Endothelial cell (in vitro differentiated cells): ENCODE measurements at places on chromosomes 3 and 15. TPM values are rescaled to one million over a fixed set of nuclear protein-coding genes. Genes with fewer than 3 reads are reported as not detected.

ZBTB20 gene
- total RNA-seq, result 4.2 TPM

SUSD5 gene
- 3.9 TPM for total RNA-seq

GP9 gene
- total RNA-seq, result 1.5 TPM

CYP1A2 gene
- not detected for total RNA-seq

SORD gene
- total RNA-seq, result 16.9 TPM

P3H2 gene
- total RNA-seq, result 1.5 TPM

TATDN2 gene
- 41.2 TPM for total RNA-seq

P2RY14 gene
- 0.21 TPM for total RNA-seq

CIDEC gene
- not detected for total RNA-seq

DNA sequence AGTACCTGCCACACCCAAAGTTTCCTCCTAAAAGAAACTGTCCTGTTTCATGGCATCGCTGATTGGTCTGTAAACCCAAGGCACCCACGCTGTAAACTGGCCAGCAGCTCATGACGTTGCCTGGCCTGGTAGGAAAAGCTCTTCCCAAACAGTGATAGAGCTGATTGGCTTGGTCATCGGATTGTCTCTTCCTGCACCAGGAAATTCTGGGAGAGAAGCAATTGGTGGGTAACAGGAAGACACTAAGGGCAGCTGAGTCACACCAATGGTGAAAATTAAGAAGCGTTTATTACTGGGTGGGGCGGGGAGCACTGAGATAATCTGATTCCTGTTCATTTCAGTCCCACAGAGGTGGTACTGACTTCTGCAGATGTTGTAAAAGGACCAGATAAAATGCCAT is 31.0 kb downstream of the KLHL6 start:
- no peak for DNase-seq
- peaks cover 29% of the 10 kb centered on the region for H3K4me1 ChIP-seq
- H3K4me3 ChIP-seq, result peak overlapping the region; percentile 12
- no peak overlapping the region for H3K27ac ChIP-seq
- peaks cover 71% of the 10 kb centered on the region for H3K36me3 ChIP-seq
- H3K27me3 ChIP-seq, result peaks cover 11% of the 10 kb centered on the region

DNA sequence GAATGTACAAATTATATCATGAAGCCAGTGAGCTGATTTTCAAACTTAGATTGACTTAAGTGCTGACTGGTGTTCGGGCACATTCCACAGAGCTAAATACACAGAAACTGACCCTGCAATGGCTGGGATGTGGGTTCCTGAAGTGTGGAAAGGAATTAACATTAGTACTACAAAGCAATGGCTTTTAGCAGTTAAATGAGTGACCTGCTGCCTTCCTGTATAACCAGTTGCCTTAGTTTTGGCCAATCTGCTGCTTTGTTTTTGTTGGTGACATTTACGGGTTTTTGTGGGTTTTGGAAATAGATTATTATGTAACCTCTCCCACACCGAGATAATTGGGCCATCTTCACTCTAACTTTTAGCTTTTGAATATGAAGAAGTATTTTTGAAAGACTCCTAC is 2.4 kb upstream of the SKIC8 start:
- H3K4me1 ChIP-seq, result peaks cover 6% of the 10 kb centered on the region
- no peaks in the 10 kb centered on the region for H3K36me3 ChIP-seq
- no peaks in the 10 kb centered on the region for H3K27me3 ChIP-seq
- DNase-seq, result no peak
- H3K27ac ChIP-seq, result no peak overlapping the region

GRCh38 chr3:146465693-146466465 is 3.5 kb downstream of the PLSCR2 start:
- DNase-seq, result no peak
- H3K27me3 ChIP-seq, result no peaks in the 10 kb centered on the region
- no peaks in the 10 kb centered on the region for H3K4me1 ChIP-seq
- H3K4me3 ChIP-seq, result no peak overlapping the region
- H3K27ac ChIP-seq, result no peak overlapping the region
- H3K36me3 ChIP-seq, result no peaks in the 10 kb centered on the region

- no peak overlapping the region for H3K4me3 ChIP-seq
- H3K27me3 ChIP-seq, result no peaks in the 10 kb centered on the region
- H3K4me1 ChIP-seq, result no peaks in the 10 kb centered on the region
Measured at GRCh38 chr15:94026458-94027304, 204.7 kb upstream of the MCTP2 start.

- H3K4me3 ChIP-seq, result no peak overlapping the region
- DNase-seq, result no peak
- H3K27me3 ChIP-seq, result no peaks in the 10 kb centered on the region
- H3K36me3 ChIP-seq, result no peaks in the 10 kb centered on the region
Measured at GRCh38 chr3:173257797-173258196, 116.8 kb upstream of the SPATA16 start.

DNA sequence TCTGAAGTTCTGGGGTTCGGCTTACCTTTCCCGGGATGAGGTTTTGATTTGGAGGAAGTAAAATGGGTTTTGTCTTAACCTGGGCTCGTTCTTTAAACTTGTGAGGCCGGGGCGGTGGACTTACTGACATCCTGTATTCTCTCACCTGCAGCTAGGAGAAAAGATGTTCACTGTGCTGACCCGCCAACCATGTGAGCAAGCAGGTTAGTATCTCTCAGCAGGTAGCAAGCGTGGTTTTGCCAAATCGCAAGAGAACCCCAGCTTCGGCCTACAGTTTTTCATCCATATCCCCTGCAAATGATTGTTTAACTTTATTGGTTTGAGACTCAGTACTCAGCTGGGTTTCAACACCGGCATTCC is 891 bp downstream of the ENTPD3 start:
- no peak overlapping the region for H3K27ac ChIP-seq
- H3K27me3 ChIP-seq, result peaks cover 8% of the 10 kb centered on the region
- no peaks in the 10 kb centered on the region for H3K4me1 ChIP-seq

DNA sequence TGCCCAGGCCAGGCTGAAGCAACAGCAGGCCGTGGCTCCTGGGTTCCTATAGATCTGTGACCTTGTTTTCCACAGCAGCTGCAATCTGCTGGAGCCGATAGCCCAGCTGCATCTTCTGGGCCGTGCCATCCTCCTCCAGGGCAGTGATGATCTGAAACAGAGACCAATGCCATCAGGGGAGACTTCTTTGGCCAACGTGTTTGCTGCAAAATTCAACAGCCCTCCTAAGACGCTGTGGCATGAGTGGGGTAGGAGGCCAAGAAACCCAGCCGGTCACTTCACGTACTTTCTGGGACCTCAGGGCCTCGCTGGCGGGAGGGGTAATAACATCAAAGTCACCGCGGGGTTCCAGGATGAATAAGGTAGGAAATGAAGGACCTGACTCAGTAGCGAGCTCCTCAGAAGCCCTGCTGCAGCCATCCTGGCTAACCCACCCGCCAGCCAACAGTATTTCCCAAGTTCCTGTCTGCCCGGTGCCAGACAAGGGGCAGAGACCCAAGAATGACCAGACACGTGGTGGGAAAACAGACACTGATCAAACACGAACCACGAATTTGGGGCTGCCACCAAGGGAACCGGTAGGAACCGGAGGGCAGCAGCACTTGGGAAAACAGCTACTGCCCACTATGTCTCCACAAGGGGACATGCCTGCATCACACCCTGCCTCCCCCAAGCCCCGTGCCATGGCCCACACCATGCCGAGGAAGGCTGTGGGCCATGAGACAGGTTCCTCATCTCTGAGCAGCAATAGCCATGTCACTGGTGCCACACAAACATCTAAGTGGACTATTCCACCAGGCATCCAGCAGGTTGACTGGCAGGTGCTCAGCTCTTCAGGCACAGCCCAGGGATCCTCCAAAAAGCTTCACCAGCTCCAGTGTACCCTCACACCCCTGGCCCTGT is 25.2 kb downstream of the PLXNB1 start:
- H3K4me3 ChIP-seq, result no peak overlapping the region
- H3K4me1 ChIP-seq, result peaks cover 10% of the 10 kb centered on the region
- DNase-seq, result peak; percentile 1
- no peak overlapping the region for H3K27ac ChIP-seq
- peaks cover 4% of the 10 kb centered on the region for H3K27me3 ChIP-seq

DNA sequence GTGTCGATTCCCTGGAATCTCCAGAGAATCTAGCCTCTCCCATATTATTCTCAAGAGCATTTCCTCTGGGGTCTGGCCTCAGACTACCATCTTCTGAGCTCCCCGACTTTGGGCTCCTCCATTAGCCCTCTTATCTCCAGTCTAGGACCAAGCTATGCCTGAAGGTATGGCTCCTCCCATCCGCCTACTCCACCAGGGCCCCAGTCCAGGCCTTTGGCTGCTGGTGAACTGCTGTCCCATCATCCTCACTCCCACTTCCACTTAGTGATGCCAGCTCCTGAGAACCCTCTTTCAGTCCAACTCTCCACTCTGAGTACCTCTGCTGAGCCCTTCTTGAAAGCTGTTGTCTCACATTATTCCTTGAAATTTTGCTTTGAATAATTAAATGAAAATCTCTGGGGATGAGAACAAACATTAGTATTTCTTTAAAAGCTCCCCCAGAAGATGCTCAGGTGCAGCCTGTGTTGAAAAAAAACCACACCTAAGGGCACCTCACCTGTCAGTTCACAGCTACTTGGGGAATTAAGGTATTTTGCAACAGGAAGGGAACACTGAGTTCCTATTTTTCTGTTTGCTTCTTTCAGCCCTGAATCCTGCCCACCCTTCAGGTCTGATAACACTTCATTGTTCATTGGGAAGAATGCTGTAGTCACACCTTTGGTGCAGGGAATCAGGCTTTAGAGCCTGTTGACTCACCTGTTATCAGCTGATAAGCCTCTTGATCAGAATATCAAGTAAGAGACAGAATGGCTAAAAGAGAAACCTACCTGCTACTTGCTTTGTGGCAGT is 9.5 kb downstream of the CLDN18 start:
- no peak overlapping the region for H3K4me3 ChIP-seq
- H3K36me3 ChIP-seq, result peaks cover 3% of the 10 kb centered on the region
- no peak for DNase-seq
- no peak overlapping the region for H3K27ac ChIP-seq
- H3K27me3 ChIP-seq, result peaks cover 2% of the 10 kb centered on the region

GRCh38 chr3:157290766-157291165 is 130.8 kb upstream of the CCNL1 start:
- H3K4me1 ChIP-seq, result no peaks in the 10 kb centered on the region
- H3K27me3 ChIP-seq, result no peaks in the 10 kb centered on the region
- H3K36me3 ChIP-seq, result no peaks in the 10 kb centered on the region
- no peak overlapping the region for H3K4me3 ChIP-seq
- no peak for DNase-seq

DNA sequence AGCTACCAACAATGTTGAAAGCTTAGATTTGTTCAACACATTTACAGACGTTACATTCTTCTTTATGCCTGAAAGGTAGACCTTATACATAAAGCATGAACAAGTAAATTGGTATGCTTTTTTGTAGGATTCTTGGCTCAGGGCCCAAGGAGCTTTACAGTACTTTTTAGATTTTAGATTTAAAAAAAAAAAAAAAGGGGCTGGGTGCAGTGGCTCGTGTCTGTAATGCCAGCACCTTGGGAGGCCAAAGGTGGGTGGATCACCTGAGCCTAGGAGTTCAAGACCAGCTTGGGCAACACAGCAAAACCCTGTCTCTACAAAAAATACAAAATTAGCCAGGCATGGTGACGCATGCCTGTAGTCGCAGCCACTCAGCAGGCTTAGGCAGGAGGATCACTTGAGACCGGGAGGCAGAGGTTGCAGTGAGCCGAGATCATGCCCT is 39.7 kb downstream of the MEF2A start:
- H3K36me3 ChIP-seq, result peaks cover 8% of the 10 kb centered on the region
- no peak overlapping the region for H3K4me3 ChIP-seq
- no peaks in the 10 kb centered on the region for H3K27me3 ChIP-seq
- H3K27ac ChIP-seq, result peak overlapping the region; percentile 27
- no peak for DNase-seq

- no peak overlapping the region for H3K27ac ChIP-seq
- H3K4me1 ChIP-seq, result peaks cover 5% of the 10 kb centered on the region
- no peak overlapping the region for H3K4me3 ChIP-seq
- DNase-seq, result no peak
- H3K36me3 ChIP-seq, result peaks cover 4% of the 10 kb centered on the region
Measured at GRCh38 chr15:69359722-69360121, 54.4 kb upstream of the KIF23 start.

DNA sequence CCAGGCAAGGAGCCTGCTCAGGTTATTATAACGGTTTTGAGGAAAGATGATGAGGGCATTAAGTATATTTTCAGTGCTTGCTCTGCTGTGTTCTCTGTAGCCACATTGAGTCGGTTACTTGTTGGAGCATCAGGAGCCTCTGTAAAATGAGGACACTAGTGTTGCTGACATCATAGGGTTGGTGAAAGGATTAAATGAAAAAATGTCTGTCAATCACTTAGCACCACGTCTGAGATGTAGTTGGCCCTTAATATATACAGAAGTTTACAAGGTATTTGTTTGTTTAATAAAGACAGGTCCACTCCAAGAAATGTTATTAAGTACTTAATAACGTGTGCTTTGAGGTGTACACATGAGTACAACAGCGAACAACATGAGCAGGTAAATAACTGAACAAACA is 735 bp upstream of the SLC25A26 start:
- peaks cover 17% of the 10 kb centered on the region for H3K4me1 ChIP-seq
- H3K27ac ChIP-seq, result no peak overlapping the region

GRCh38 chr15:61777689-61778088 is 282.6 kb downstream of the VPS13C start:
- H3K36me3 ChIP-seq, result no peaks in the 10 kb centered on the region
- DNase-seq, result no peak
- H3K4me1 ChIP-seq, result peaks cover 9% of the 10 kb centered on the region
- no peak overlapping the region for H3K27ac ChIP-seq

DNA sequence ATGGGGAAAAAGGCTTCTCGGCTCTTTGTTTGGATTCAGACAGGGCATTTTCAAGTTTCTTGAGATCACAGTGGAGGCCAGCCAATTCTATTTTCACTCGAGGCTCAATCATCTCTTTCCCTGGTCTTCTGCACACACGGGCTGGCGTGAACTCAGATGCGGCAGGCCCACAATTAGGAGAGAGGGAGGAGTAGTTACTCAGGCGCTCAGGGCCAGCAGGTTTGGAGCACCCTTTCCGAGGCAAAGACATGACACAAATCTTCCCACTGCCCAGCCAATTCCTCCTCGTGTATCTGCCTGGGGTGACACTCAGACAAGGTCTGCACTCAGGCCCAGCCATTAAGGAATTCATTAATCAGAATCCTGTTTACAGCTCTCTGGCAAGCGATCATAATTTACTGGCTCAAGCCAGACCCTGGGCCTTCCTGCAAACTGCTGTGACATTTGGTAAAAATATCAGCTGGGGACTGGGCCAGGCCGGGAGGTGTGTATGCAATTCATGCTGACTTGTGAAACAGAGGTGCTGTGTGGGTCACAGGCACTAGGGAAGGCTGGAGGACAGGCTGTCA is 68.1 kb upstream of the TLE3 start:
- H3K27me3 ChIP-seq, result peaks cover 1% of the 10 kb centered on the region
- H3K27ac ChIP-seq, result no peak overlapping the region
- H3K36me3 ChIP-seq, result no peaks in the 10 kb centered on the region
- H3K4me3 ChIP-seq, result no peak overlapping the region
- H3K4me1 ChIP-seq, result peaks cover 10% of the 10 kb centered on the region
